ENCODE measurements at places on chromosomes 6 and 20.

- no peak for DNase-seq
Measured at GRCh38 chr20:44455126-44455525, 20.5 kb upstream of the TTPAL start.

DNA sequence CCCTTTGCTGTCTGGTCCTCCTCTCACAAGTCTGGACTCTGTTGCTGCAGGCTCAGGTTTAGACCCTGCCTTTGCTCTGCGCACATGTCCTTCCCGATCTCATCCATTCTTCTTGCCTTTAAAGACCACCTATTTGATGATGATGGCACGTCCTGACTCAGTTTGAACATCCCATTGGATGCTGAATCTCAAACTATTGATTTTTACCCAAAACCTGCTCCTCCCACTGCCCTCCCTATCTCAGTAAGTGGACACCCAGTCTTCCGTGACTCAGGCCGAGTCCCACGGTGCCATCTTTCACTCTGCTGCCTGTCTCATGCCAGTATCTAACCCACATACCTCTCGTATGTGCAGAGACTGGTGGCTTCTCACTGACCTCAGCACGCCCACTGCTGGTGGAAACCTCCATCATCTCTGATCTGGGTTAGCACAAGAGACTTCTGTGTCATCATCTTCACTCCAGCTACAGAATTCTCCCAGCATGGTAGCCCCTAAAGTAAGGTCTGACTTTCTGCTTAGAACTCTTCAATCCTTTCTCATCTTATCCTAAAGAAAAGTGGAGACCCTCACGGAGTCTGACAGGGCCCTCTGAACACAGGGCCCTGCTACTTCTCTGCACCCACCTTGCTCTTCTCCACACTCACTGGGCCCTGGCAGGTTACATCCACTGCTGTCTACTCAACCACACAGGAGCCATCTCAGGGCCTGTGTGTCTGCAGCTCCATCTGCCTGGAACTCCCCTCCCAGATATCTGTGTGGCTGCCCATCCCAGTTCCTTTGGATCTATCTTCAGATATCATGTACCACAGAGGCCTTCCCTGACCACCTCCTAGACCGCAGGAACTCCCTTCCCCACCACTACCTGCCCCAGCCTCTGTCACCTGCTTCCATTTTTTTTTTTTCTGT is 387.1 kb upstream of the AGPAT4 start:
- DNase-seq, result no peak

GRCh38 chr20:25867776-25868649 is 171.4 kb upstream of the ZNF337 start:
- no peak for DNase-seq

- no peak for DNase-seq
Measured at GRCh38 chr6:150576651-150577226, 22.9 kb upstream of the PLEKHG1 start.

DNA sequence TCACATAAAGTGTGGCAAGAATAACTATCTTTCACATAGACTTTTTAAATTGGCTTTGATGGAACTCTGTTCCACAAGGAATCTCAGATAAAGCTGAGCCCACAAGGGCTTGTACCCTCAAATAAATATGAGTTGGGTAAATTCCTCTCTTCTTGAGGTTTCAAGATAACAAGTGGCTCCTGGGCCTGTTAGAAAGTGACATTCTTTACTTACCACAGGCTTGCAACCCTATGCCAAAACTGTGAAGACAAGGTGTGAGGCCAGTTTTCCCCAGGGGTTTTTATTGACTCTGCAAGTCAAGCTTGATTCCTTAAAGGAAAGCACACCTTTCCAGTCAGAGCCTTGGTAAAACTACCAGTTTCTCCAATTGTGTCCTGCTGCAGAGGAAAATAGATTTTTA is 664.8 kb upstream of the GJE1 start:
- no peak for DNase-seq

- no peak for DNase-seq
Measured at GRCh38 chr6:89409461-89410035, 2.5 kb downstream of the RRAGD start.

- no peak for DNase-seq
Measured at GRCh38 chr20:1842281-1842680, 52.9 kb upstream of the SIRPA start.
